Posterior vena cava (tissue), 2 donors: ENCODE measurements at places on chromosomes 16 and 17.
A peak's percentile ranks its signal among the peaks of the same experiment; 100 is the strongest.

- DNase-seq: no peak
Observed at GRCh38 chr17:5370411-5370810, 49.1 kb downstream of the NUP88 start.

DNA sequence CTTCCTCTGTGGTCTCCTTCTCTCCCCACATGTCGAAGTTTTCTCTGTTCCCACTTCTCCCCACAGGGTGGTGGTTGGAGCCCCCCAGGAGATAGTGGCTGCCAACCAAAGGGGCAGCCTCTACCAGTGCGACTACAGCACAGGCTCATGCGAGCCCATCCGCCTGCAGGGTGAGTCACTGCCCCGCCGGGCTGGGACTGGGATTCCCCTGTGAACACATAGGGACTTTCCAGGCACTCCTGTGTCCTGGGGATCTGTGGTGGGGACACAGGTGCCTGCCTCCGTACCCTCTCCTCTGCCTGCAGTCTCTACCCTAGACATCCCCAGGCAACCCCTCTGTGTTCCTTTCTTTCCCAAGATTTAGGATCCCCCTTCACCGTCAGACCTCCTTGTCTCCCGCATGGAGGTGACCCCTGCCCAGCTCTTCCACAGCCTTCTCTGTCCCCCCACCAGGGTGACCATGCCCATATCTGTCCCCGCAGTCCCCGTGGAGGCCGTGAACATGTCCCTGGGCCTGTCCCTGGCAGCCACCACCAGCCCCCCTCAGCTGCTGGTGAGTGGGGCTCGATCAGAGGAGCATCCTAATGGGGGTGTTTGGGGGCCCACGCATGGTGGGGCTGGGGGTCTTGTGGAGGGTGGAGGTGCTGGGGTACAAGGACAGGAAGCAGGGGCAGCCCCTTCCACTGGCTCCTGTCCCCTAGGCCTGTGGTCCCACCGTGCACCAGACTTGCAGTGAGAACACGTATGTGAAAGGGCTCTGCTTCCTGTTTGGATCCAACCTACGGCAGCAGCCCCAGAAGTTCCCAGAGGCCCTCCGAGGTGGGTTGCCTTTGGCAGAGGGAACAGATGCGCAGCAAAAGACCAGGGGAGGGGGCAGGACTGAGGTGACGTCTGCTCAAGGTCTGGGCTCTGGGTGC lies 5.8 kb downstream of the ITGAM start:
- no peak for DNase-seq

DNA sequence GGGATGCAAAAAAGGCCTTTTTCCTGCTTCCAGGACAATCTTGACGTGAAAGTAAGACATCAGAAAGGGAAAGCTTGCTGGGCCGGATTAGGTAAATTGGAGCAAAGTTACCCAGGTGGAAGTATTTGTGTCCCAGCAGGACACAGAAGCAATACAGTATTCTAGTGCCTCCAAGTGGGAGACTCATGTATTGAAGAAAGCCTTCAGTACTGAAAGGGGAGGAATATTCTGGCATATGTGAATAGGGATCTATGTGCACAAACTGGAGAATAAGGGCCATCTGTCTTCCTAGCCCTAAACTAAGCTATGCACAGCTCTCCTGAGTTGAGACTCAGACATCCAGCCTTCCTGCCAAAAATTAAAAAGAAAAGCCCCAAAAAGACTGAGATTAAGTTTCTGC lies 327.3 kb upstream of the CDH8 start:
- no peak for DNase-seq

- no peak for DNase-seq
Observed at GRCh38 chr16:31301708-31302400, 42.1 kb downstream of the ITGAM start.

DNA sequence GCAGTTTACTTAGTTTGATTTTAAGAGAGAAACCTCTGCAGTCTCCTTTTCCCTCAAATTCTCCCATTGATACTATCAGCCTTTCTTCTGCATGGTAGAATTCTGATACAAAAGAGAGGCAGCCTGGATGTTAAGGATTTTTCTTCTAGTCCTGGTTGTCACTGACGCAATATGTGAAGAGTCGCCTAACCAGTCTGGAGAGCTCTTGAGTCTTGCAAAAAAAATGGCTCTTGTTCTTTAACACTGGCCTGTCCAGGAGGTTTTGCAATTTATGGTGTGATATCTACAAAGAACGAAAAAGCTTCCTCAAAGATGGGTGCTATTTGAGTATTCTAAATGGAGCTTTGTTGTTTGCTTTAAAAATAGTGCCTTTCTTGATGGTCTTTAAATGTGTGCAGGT lies 28.9 kb downstream of the COX10 start:
- no peak for DNase-seq

- no peak for DNase-seq
Observed at GRCh38 chr16:16038950-16039349, 89.5 kb downstream of the ABCC1 start.

GRCh38 chr17:73478768-73479424 lies 165.3 kb downstream of the SDK2 start:
- DNase-seq: no peak

- no peak for DNase-seq
Observed at GRCh38 chr17:73514146-73514863, 129.9 kb downstream of the SDK2 start.

DNA sequence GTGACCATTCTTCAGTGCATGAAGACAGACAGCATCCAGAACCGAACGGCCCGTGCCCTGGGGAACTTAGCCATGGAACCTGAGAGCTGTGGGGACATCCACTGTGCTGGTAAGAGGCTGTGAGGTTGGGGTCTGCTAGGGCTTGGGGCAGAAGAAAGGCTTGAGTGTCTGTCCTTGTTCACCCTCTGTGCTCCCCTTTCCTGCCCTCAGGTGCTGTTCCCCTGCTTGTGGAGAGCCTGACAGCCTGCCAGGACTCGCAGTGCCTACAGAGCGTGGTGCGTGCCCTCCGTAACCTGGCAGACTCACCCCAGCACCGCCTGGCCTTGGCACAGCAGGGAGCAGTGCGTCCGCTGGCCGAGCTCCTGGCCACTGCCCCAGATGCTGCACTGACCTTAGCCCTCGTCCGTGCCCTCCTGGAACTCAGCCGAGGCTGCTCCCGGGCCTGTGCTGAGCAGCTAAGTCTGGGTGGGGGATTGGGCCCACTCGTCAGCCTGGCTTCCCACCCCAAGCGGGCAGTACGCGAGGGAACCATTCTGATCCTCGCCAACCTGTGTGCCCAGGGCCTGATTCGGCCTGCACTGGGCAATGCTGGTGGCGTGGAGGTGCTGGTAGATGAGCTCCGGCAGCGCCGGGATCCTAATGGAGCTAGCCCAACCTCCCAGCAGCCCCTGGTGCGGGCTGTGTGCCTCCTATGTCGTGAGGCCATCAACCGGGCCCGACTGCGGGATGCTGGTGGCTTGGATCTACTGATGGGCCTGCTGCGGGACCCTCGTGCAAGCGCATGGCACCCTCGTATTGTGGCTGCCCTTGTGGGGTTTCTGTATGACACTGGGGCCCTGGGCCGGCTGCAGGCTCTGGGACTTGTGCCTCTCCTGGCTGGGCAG lies 2.9 kb downstream of the ARMC5 start:
- peak; percentile 82 for DNase-seq
